ENCODE measurements at places on chromosomes 4 and X.

DNA sequence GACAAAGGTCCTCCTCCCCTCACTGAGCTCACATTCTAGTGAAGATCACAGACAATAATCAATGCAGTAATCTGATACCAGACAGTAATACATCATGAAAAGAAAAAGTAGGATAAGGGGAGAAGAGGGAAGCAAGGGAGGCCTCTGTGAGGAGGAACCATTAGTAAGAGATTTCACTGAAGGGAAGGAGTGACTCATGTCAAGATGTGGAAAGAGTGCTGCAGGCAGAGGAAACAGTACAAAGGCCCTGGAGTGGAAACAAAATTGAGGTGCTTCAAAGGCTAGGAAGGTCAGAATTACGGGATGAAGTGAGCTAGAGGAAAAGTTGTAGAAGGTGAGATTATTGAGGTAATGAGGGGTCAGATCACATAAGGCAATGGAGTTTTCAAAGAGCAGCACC lies 38.1 kb downstream of the LAMTOR3 start:
- DNase-seq = no peak

DNA sequence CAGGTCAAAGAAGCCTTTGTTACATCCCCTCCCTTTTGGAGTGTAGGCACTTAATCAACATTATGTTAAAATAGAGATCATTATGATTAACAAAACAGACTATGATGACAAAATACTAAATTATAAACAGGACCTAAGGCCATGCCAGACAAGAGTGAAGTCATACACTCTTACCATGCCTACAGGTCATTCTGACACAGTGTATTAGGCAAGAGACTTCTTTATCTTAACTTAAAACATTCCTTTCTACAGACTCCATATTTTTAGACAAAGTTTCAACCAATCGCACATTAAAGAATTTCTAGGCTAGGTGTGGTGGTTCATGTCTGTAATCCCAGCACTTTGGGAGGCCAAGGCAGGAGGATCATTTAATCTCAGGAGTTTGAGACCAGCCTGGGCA lies 128.6 kb upstream of the SLC34A2 start:
- DNase-seq = no peak

DNA sequence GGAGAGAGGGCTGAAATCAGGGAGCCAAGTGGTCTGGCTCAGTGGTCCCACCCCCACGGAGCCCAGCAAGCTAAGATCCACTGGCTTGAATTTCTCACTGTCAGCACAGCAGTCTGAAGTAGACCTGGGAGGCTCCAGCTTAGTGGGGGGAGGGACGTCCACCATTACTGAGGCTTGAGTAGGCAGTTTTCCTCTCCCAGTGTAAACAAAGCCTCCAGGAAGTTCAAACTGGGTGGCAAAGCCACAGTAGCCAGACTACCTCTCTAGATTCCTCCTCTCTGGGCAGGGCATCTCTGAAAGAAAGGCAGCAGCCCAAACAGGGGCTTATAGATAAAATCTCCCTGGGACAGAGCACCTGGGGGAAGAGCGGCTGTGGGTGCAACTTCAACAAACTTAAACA lies 88.1 kb downstream of the NPFFR2 start:
- no peak for DNase-seq

GRCh38 chr4:104749062-104749461 lies 254.4 kb upstream of the CXXC4 start:
- no peak for DNase-seq

- DNase-seq = no peak
Measured at GRCh38 chr4:138522366-138522765, 280.2 kb upstream of the SLC7A11 start.

DNA sequence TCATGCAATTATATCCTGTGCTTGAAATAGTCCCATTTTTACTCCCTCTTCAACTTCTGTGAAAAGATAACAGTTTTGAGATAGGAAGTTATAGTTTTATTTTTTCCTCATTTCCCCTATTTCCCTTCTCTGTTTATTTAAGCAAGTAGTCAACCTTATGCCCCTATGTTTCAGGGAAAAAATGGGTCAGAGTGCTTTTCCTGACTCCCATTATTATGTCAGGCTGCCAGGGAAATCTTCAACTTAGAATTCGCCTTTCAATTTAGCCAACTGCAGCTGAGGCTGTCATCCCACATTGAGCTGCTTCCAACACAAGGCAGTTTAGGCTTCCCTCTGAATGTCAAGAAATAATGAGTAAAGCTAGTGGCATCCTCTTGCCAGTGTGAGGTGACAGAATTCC lies 42.3 kb downstream of the NXT2 start:
- DNase-seq = no peak

GRCh38 chr4:41455206-41455605 lies 82.8 kb upstream of the LIMCH1 start:
- no peak for DNase-seq

- no peak for DNase-seq
Measured at GRCh38 chrX:86295293-86295692, 147.0 kb downstream of the DACH2 start.

DNA sequence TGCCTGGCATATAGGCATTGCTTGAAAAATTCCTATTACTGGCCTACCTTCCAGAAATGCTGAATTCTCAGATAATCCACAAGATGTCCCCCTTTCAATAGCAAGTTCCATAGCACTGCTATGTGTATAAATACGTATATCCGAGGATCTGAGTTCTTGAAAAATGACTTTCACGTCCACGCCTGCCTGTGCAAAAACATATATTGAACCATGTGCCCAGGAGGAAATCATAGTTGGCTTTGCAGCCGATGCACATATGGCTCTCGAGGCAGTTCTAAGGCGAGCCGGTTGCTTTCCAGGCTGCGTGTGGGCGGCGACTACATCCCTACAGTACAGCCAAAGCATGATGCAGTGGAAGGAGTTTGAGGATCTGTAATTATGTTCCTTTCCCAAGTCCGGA lies 55.4 kb upstream of the ESX1 start:
- no peak for DNase-seq

DNA sequence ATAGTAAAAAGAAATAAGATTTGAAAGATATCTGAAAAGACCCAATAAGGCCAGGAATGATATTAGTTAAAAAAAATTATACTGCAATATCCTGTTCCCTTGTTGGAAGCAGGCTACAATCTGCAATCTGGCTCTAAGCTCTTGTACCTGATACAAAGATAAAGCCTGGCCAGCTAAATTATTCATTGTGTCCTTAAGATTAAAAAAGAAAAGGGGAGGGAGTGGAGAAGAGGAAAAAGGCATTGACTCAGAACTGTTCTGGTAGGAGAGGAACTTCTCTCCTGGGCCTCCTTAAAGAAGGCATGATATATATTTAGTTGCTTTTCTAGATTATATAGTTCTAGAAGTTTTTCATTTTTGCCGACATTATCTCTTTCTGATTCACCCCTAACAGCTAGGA lies 46.7 kb downstream of the IRF2 start:
- DNase-seq = no peak

GRCh38 chr4:16031546-16032395 lies 52.1 kb downstream of the PROM1 start:
- DNase-seq = no peak

GRCh38 chr4:173490817-173491528 lies 39.1 kb downstream of the HAND2 start:
- no peak for DNase-seq

DNA sequence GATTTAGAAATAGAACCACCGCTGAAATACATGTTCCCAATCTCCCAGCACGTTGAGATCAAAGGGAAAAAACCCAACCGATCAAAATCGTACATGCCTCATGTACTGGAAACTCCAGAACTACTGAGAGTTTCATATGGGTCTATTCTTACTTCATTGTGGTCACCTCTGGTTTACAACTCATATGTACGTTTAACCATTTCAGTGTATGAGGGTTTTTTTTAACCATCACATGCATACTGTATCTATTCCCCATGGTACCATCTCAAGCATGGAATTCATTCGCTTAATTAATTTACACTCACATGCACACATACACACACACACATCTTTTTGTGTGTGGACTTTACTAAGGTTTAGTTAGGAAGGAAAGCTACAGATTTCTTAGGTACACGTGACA lies 46.0 kb upstream of the CLNK start:
- DNase-seq = no peak

DNA sequence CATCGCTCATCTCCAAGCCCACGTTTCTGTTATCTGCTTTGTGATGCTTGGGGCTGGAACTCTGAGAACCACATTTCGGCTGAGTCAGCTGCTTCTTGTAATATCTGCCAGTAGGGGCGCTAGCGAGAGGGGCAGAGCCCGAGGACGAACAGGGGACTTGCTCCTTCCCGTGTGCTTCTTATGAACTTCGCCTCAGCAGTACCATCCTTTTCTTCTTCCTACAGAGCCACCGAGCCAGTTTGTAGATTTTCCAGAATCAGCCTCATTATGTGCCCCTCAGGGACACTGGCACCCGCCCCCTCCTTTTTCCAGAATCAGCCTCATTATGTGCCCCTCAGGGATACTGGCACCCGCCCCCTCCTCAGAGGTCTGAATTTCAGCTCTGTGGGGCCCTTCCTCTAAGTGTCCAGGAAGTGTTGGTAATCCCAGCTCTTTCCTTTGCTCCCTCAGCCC lies 441.7 kb upstream of the RASGEF1B start:
- DNase-seq = no peak

DNA sequence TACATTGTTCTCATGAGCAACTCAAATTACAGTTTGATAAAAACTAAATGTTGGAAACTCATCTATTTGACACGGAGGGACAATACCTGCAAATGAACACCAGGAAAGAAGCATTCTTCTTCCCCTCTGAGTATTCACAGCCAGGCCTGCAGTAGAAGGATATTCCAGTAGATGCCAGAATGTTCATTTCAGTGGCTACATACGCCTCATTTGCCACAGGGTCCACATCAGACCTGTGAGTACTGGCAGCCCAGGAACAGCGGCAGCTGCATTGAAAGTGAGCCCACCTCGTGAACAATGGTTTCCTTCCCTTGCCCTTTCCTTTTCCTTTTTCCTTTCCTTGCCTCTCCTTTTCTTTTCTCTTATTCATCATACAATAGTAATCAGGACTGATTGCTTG lies 81.1 kb upstream of the NEIL3 start:
- DNase-seq = no peak

DNA sequence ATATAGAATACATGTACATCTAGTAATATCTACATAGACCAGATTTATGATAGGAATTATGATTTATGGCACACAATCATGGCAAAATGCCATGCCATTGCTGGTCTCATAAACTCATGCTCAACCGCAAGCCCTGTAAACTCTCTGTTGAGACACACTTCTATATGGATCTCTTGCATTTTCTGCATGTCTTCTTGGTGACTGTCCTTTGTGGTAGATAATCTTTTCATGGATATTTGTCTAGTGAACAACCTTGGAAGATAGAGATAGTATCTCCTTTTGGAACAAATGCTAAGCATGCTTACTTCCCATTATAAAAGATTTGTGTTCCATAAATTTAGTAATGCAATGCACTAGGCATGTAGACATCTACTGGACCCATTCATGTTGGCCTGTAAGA lies 328.0 kb downstream of the NAF1 start:
- DNase-seq = no peak

DNA sequence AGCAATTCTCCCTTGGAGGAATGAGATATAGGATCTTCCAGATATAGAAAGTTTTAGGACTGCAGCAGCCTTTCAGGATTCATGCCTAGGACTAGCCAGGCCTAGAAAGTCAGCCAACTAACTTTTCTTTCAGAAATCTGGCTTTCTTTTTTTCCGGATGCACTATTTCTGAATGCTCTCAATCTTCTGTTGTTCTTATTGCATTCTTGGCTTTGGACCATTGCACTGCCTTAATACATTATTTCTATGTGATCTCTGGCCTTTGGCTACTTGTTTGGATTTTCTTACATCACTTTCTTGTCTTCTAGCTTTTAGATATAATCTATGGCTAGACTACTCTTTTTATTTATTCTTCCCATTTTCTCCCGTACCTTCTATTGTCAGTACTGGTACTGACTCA lies 813.1 kb upstream of the HTR2C start:
- DNase-seq = no peak

GRCh38 chr4:113674251-113674650 lies 87.3 kb downstream of the CAMK2D start:
- DNase-seq = no peak

- no peak for DNase-seq
Measured at GRCh38 chr4:83358410-83358809, 23.8 kb upstream of the HPSE start.

GRCh38 chrX:69088171-69088938 lies 76.9 kb downstream of the PJA1 start:
- DNase-seq = no peak

DNA sequence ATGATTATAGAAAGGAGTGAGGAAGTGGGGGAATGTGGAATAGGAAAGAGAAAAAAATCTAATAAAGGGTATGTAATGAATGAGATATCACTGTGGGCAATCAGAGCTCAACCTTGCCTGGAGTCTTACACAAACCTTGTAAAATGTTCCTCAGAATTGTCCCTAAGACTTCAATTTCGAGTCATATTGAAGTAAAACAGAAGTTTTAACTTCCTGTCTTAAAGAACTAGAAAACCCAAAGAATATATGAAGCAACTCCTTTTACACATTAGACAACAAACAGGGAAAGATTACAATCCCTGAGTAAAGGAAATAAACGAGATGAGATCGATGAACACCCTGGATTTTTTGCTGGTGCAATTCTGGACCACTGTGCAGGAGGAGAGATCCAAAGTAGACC lies 18.0 kb downstream of the CXCL2 start:
- no peak for DNase-seq

DNA sequence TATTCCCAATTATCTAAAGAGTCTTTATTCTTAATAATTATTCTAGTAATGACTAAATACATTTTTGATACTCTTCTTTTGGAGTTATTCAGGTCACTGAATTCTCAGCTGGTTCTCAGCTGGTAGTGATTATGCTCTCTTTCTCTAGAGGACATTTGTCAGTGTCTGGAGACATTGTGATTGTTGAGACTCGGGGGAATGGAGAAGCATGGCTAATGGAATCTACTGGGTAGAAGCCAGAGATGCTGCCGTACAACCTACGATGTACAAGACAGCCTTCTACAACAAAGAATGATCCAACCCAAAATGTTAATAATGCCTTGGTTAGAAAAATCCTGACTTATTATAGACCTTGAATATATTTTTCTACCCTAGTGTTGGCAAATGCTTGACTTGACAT lies 149.2 kb upstream of the ANKRD50 start:
- DNase-seq = no peak

- DNase-seq = no peak
Measured at GRCh38 chr4:79065262-79065661, 126.0 kb upstream of the PAQR3 start.
